ENCODE measurements at places on chromosomes 3 and 15.

DNA sequence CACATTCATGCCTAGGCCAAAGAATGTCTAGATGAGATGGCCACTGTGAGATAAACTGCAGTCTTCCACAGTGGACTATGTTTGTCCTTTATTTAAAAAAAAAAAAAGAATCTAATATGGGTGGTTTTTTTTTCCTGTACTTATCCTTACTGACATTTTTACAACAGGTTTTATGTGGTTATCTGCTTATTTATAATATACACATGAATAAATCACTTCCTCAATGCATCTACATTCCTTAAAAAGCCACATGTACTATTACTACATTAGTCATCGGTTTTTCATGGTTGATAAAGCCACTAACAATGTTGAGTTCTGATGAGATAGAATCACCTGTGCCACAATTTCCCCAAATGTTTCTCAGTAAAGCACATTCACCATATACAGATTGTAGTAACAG, 341.3 kb upstream of the THBS1 start:
- DNase-seq = no peak

DNA sequence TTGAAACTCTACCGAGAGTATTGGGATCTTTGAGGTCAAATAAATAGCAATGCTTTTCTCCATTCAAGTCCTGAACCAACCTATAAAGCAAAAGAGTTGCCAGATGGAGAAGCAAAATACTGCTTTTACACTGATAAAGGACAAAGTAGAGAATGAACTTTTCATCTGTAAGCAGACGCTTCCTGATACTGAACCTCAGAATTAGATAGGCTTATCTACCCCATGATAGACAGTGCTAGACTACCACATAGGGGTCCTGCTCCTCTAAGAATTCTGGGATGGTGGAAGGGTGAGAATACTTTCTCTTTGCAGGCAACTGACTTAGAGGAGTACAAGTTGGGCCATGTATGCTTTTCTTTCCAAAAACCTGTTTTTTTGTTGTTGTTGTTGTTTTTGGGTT, 9.5 kb downstream of the SAXO2 start:
- no peak for DNase-seq

DNA sequence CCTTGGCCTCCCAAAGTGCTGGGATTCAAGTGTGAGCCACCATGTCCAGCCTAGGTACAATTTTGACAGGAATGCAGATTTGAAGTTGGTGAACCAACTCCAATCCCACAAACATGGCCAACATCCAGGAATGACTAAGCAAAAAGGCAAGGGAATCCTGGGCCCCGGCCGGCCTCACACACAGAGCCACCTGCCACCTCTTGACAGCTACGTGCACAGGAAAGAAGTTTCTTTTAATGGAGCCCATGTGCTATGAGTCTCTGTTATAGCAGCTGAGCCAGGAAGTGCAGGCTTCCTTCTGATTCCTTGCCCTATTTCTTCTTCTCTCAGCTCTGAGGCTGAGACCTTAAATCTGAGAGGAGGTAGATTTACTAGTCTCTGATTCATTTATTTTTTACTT, 8.8 kb downstream of the TMEM40 start:
- no peak for DNase-seq

DNA sequence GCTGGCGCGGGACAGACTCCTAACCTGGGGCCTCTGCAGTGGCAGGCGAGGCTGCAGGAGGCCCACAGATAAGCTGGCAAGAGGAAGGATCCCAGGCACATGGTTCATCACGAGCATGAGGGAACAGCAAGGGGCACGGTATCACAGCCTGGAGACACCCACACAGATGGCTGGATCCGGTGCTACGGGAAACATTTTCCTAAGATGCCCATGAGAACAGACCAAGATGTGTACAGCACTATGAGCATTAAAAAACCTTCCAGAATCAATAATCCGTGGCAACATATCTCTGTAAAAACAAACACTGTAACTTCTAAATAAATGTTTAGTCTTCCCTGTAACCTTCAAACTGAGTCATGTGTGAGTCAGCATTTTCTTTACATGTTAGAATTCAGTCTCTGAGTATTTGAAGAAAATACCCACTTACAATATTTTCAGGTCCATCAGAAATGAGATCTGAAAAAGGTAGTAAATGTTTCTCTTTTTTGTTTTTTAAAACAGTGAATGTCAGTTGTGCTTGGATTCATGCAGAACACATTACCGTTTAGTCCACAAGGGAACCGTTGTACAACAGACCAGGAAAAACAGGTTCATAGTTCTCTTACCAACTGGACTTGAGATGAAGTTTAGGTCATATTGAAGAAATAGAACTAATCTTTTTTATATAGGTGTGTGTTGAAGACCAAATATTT, 75.9 kb downstream of the BOC start:
- no peak for DNase-seq

DNA sequence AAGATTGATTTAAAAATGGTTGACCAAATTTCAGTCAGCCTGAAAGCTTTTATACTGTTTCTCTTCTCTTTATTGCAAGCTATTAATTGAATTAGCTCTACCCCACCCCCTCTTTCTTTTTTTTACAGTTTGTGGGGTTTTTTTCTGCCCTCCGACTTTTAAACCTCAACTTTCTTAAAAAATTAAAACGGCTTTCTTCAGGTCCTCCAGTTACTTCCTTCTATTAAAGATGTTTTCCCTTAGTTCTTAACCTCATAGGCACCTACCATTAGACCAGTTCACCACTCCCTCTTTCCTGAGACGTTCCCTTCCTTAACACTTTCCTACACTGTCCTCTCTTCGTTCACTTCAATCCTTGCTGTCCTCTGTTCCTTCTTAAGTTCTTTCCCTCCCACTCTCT, 52.4 kb downstream of the ATP8B4 start:
- DNase-seq = no peak

- DNase-seq = no peak
Observed at GRCh38 chr15:88612186-88612796, 8.8 kb upstream of the AEN start.

GRCh38 chr15:40985541-40986330, 32.5 kb downstream of the CHAC1 start:
- no peak for DNase-seq

DNA sequence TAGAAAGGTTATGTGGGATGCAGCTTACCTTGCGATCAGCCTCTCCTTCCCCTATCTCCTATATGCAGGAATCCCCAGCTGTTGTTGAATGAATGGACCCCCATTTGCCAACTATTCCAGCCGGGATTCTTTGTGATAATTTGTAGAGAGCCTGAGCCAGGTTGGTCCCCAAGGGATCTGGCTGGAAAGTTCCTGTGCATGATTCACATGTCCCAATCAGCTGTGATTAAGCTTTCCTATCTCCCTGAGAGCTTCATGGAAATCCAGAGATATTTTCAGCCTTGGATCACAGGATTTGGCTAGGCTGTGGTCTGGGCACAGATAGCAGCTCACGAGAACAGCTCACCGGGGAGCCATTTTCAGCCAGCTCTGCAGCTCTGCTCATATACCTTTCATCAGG, 76.7 kb downstream of the ARNT2 start:
- DNase-seq = no peak

- DNase-seq = no peak
Observed at GRCh38 chr3:169686874-169687273, 23.4 kb upstream of the MECOM start.

DNA sequence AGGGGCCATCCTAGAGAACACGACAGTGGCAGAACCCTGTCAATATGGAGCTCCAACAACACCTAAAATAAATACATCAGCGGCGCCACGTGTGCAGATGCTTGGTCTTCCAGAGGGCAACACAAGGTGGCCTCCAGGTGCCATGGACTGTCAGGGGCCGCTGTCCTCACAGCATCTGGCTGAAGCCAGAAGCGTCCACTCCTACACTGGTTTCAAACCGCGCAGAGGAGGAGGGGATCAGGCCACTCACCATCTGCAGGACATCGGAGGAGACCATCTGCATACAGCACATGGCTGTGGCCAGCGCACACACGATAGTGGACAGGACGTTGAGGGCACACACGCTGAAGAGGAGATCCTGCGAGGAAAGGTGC, 118.2 kb downstream of the NSMCE3 start:
- no peak for DNase-seq

DNA sequence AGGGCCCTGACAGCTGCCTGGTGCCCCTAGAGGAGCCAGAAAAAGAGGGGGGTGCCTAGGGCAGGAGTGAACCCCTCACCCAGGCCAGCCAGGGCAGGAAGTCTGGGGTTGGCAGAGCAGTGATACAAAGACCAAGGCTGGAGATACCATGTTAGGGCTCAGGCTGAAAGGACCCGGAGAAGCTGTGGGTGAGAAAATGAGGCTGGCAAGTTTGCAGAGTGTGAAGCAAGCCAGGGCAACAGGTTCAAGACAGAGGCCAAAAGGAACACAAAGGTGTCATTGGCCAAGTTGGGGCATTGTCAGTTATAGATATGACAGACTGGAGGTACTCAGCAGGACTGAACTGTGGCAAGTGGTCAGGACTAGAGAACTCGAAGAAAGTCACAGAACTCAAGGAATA, 40.6 kb upstream of the IREB2 start:
- no peak for DNase-seq

- DNase-seq = no peak
Observed at GRCh38 chr15:28037969-28038590, 61.0 kb downstream of the OCA2 start.

DNA sequence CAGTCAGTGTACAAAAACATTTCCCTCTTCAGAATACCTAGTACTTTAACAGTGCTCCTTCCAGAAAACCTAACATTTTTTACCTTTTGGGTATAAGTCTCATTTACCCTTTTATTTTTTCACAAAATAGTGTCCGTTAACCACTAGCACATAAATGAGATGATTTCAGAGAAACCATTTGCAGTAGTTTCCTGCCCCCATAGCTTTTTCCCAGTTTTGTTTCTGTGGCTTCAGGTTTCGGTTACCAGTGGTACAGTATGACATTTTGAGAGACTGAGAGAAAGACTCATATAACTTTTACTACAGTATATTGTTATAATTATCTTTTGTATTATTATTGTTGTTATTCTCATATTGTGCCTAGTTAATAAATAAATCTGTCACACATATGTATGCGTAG, 6.2 kb upstream of the RBMS3 start:
- no peak for DNase-seq

- DNase-seq = no peak
Observed at GRCh38 chr15:69138963-69139362, 21.5 kb upstream of the GLCE start.

DNA sequence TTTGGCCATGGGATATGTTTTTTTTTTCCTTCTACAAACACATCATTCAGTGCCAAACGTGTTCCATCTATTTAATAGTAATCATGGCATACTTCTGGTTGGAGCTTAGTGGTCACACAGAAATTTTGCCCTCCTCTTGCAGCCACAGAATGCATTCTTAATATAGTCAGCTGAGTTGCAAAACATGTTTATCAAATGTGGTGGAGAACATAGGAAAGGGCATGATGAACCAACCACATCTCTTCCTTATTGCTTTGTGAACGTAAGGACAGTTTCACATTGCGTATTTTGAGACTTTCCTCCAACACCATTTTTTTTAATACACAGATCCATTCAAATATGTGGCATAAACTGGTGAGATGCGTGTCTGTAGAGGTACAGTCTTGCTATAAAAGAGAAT, 106.8 kb downstream of the BBX start:
- no peak for DNase-seq

- no peak for DNase-seq
Observed at GRCh38 chr3:124907957-124908356, 20.8 kb upstream of the ITGB5 start.

- no peak for DNase-seq
Observed at GRCh38 chr3:98402507-98402906, 12.0 kb downstream of the OR5K3 start.

GRCh38 chr3:176650478-176650877, 546.8 kb downstream of the TBL1XR1 start:
- no peak for DNase-seq

GRCh38 chr3:101676765-101677435, at the start of gene ZBTB11:
ZBTB11 (minus strand) TSS chr3:101677132; CDS start chr3:101676914, 218 bp downstream.
- DNase-seq = peak; percentile 100

GRCh38 chr3:191283400-191283799, 45.8 kb upstream of the CCDC50 start:
- DNase-seq = no peak

DNA sequence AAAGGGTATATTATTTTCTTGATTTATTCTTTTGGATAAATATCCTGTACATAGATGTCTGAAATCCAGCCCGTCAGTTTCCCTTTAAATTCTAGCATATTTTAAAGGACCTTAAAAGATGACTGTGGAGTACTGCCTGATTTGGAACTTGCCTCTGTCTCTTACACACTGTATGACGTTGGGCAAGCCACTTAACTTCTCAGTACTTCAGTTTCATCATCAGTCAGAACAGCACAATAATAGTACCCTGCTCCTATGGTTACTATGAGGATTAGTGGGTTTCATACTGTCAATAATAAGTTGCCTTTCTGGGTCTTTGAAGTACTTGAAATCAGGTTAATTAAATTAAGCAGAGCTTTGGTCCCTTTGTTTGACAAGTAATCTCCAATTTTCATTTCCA, 374.3 kb downstream of the TIGIT start:
- DNase-seq = no peak

- DNase-seq = no peak
Observed at GRCh38 chr3:17110660-17111396, 226.1 kb downstream of the PLCL2 start.
